A549 treated with Hydrocortisone at 1 μM for 4 hours (cell line): ENCODE measurements at places on chromosomes 7 and 10. TPM values are rescaled to one million over a fixed set of nuclear protein-coding genes. Genes with fewer than 3 reads are reported as not detected.

APBB1IP gene
- total RNA-seq = 5.1 to 6.4 TPM (median 5.9 TPM) in 5 replicates

PLCE1 gene
- 5.8 to 8.5 TPM (median 7.7 TPM) in 5 replicates for total RNA-seq

CPN1 gene
- total RNA-seq = 0.16 to 0.39 TPM (median 0.28 TPM) in 5 replicates

VAX1 gene
- 1.3 to 1.6 TPM (median 1.5 TPM) in 5 replicates for total RNA-seq

C10orf105 gene
- not detected in 5 replicates for total RNA-seq

PPP1R17 gene
- not detected in 5 replicates for total RNA-seq

FAM25C gene
- total RNA-seq = 0.59 to 2.9 TPM (median 0.93 TPM) in 4 of 5 replicates, not detected in the other

RNF148 gene
- 0.10 TPM in 1 of 5 replicates, not detected in the others for total RNA-seq

RBP4 gene
- total RNA-seq = 5.0 to 10.5 TPM (median 9.5 TPM) in 5 replicates

EBLN1 gene
- total RNA-seq = not detected in 5 replicates

PRSS37 gene
- not detected in 5 replicates for total RNA-seq

MEST gene
- 31.0 to 40.3 TPM (median 36.3 TPM) in 5 replicates for total RNA-seq

SEC24C gene
- 55.3 to 62.0 TPM (median 56.7 TPM) in 5 replicates for total RNA-seq

SLC26A5 gene
- not detected in 5 replicates for total RNA-seq

CARD11 gene
- total RNA-seq = 1.6 to 2.5 TPM (median 1.7 TPM) in 5 replicates

LRRD1 gene
- not detected in 5 replicates for total RNA-seq

RELN gene
- 0.01 to 0.15 TPM (median 0.01 TPM) in 4 of 5 replicates, not detected in the other for total RNA-seq

RPP30 gene
- total RNA-seq = 45.7 to 52.9 TPM (median 50.8 TPM) in 5 replicates

CTTNBP2 gene
- total RNA-seq = 0.18 to 0.54 TPM (median 0.40 TPM) in 5 replicates

GCK gene
- total RNA-seq = not detected in 5 replicates

PIP gene
- 0.35 to 0.64 TPM in 2 of 5 replicates, not detected in the others for total RNA-seq

CALML5 gene
- total RNA-seq = not detected in 5 replicates

ATRNL1 gene
- 0.10 to 0.23 TPM (median 0.17 TPM) in 5 replicates for total RNA-seq

IDI2 gene
- total RNA-seq = 0.06 TPM in 1 of 5 replicates, not detected in the others

ADK gene
- total RNA-seq = 31.6 to 36.1 TPM (median 33.1 TPM) in 5 replicates

CRYGN gene
- total RNA-seq = not detected in 5 replicates

CDC14C gene
- total RNA-seq = not detected in 5 replicates

CYP3A4 gene
- total RNA-seq = 0.07 to 0.15 TPM in 2 of 5 replicates, not detected in the others

LBX1 gene
- not detected in 5 replicates for total RNA-seq

NME8 gene
- not detected in 5 replicates for total RNA-seq

ASAH2 gene
- 2.2 to 3.8 TPM (median 2.3 TPM) in 5 replicates for total RNA-seq

KCND2 gene
- total RNA-seq = not detected in 5 replicates

SLC13A1 gene
- not detected in 5 replicates for total RNA-seq

ACBD7 gene
- 0.97 to 1.4 TPM (median 1.1 TPM) in 5 replicates for total RNA-seq

RET gene
- total RNA-seq = 0.36 to 1.0 TPM (median 0.73 TPM) in 5 replicates

PKD2L1 gene
- 0.05 to 0.31 TPM (median 0.16 TPM) in 5 replicates for total RNA-seq

NACAD gene
- total RNA-seq = 0.22 to 0.37 TPM (median 0.31 TPM) in 5 replicates

VIPR2 gene
- total RNA-seq = 0.02 to 0.06 TPM (median 0.04 TPM) in 4 of 5 replicates, not detected in the other

PAPOLB gene
- total RNA-seq = not detected in 5 replicates

KLLN gene
- total RNA-seq = 0.43 to 0.80 TPM (median 0.56 TPM) in 5 replicates

LRRN3 gene
- total RNA-seq = 0.05 TPM in 1 of 5 replicates, not detected in the others

FAM25A gene
- total RNA-seq = 0.50 to 0.52 TPM in 2 of 5 replicates, not detected in the others

SLC26A3 gene
- total RNA-seq = not detected in 5 replicates

PDGFA gene
- 28.9 to 34.4 TPM (median 31.5 TPM) in 5 replicates for total RNA-seq

SPDYE11 gene
- not detected in 5 replicates for total RNA-seq

UPK3B gene
- 11.5 to 19.6 TPM (median 17.6 TPM) in 5 replicates for total RNA-seq

LGI1 gene
- not detected in 5 replicates for total RNA-seq

TEX47 gene
- not detected in 5 replicates for total RNA-seq

ASB10 gene
- not detected in 5 replicates for total RNA-seq
